Diencephalon (tissue), 1 donor: ENCODE measurements at places on chromosomes 5 and 9. TPM values are rescaled to one million over a fixed set of nuclear protein-coding genes. Genes with fewer than 3 reads are reported as not detected.

POU5F2 gene
- 3.7 TPM for total RNA-seq

PAEP gene
- total RNA-seq, result not detected

PCDHGA12 gene
- 7.4 TPM for total RNA-seq

CAPSL gene
- total RNA-seq, result 6.5 TPM

CXCL14 gene
- total RNA-seq, result 10.6 TPM

ORM2 gene
- not detected for total RNA-seq

RALGPS1 gene
- 72.9 TPM for total RNA-seq

IL17B gene
- not detected for total RNA-seq

MZB1 gene
- total RNA-seq, result not detected

ALAD gene
- total RNA-seq, result 16.4 TPM

C9orf50 gene
- total RNA-seq, result 0.23 TPM

OCLN gene
- 12.0 TPM for total RNA-seq

PFN3 gene
- not detected for total RNA-seq

ACSL6 gene
- total RNA-seq, result 59.5 TPM

FRRS1L gene
- 132 TPM for total RNA-seq

RNF183 gene
- not detected for total RNA-seq

CNTRL gene
- 19.1 TPM for total RNA-seq

ESM1 gene
- 2.3 TPM for total RNA-seq

SPINK1 gene
- total RNA-seq, result not detected

RGS7BP gene
- 21.2 TPM for total RNA-seq

NR2F1-AS1 gene
- total RNA-seq, result 82.4 TPM

SMC2 gene
- 31.8 TPM for total RNA-seq

ANKRA2 gene
- total RNA-seq, result 45.7 TPM

PCDHGB3 gene
- 9.2 TPM for total RNA-seq

TMOD1 gene
- total RNA-seq, result 5.5 TPM

TICAM2 gene
- total RNA-seq, result 2.8 TPM

MIGA2 gene
- 23.8 TPM for total RNA-seq
